ENCODE measurements at places on chromosomes 3 and 15. TPM values are rescaled to one million over a fixed set of nuclear protein-coding genes. Genes with fewer than 3 reads are reported as not detected.

Gene PPARG
- 96.1 TPM for polyA plus RNA-seq

Gene SLC22A13
- 0.17 TPM for polyA plus RNA-seq

Gene TTLL13
- not detected for polyA plus RNA-seq

Gene SKOR1
- 0.25 TPM for polyA plus RNA-seq

Gene FGD5
- polyA plus RNA-seq, result 5.5 TPM

GRCh38 chr3:62577153-62577552, 203.8 kb upstream of the FEZF2 start:
- DNase-seq, result no peak

DNA sequence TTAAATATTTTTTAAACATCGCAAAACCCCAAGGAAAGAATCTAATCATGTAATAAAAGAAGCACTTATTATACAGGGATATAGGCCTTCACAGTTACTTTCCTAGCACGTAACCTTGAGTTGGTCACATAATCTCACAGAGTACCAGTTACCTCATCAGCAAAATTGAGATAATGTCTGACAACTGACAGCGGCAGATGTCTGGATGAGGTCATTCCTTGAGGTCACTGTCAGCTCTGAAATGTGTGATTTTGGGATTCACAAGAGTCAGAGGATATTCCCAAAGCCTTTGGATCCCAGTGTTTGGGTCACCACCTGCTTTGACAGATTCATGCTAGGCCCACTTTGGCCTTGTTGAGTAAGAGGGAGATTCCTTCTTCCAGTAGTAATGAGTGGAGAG, 151.4 kb upstream of the SEMA6D start:
- DNase-seq, result no peak

DNA sequence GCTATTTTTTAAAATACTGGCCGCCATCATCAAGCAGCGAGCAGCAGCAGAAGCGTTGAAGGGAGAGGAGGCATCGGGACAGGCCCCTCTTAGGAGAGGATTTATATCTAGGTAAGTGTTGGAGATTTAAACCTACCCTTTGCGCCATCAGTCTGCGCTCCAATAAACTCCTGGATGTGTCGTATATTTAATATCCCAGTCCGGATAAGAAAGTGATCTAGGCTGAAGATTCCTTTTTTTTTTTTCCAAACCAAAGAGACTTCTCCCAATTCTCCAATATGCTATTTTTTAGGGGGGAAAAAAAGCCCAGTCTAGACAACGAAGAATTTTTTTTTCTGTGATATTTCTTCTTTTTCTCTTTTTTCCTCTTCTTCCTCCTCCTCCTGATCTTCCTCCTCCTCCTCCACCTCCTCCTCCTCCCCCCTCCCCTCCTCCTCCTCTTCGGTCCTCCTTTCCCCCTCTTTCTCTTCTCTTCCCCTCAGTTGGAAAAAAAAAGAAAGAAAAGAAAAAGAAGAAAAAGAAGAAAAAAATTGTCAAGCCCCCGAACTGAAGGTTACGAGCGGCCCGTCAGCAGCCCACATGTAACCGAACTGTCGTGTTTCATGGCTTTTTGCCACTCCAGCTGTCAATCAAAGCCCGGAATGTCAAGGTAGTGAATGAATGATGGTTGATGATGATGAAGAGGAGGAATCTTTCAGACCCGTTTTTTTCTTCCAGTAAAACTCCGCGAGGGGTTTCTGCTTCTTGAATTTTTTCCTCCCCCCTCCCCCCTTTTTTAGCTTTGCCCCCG, 835 bp downstream of the MEIS2 start:
- DNase-seq, result peak; percentile 81

DNA sequence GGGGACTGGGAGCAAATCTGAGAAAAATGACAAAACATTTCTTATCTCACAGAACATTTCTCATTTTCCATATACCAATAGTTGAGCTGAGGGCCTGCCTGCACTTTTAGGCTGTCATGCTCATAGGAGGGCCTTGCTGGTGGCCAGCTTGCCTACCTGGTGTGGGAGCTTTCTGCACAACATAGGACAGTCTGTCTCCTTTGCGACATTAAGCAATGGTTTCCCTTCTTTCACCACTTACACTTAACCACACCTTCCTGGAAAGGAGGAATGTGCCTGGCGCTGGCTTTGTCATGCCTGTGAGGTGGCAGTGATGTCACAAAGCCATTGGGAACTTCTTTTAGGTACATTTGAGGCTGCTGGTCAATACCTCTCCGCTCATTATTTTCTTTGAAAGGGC, 5.7 kb downstream of the SNAPC5 start:
- no peak for DNase-seq

DNA sequence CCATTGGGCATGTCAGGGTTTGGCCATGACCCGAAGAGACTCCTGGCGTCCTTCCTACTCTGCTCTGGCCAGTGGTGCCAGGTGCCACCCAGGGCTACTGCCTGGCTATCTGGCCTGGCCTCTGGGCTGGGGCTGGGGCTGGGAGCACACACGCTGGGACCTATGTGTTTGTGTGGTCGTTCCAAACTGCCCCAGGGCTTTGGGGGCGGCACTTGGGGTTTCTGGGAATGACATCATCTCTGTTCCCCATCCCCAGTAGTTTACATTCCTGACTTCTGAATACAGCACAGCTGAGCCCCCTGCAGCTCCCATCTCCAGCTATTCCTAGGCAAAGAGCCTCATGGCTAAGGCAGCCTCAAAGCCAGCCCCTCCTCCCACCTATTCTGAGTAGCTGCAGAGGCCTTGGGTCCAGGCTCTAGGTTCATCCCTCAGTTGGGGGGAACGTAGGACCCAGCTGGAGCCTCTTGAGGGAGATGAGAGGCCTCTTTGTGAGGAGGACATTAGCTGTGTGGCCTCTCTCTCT, 24.3 kb downstream of the PLEKHO2 start:
- no peak for DNase-seq

- no peak for DNase-seq
Observed at GRCh38 chr15:96320703-96321638, 9.5 kb upstream of the NR2F2 start.

GRCh38 chr15:39156166-39156565, 424.7 kb upstream of the THBS1 start:
- DNase-seq, result no peak

GRCh38 chr3:4898454-4899313, 80.6 kb upstream of the BHLHE40 start:
- no peak for DNase-seq

Data from sigmoid colon (tissue), 7 donors.